Activated naive CD4-positive, alpha-beta T cell treated with anti-CD3 and anti-CD28 coated beads, Interleukin-2, amount 50 U/mL, for 72 hours (primary cell): ENCODE measurements at places on chromosomes 7 and 10.

GRCh38 chr10:51162002-51162401, 87.7 kb downstream of the PRKG1 start:
- no peak for DNase-seq

DNA sequence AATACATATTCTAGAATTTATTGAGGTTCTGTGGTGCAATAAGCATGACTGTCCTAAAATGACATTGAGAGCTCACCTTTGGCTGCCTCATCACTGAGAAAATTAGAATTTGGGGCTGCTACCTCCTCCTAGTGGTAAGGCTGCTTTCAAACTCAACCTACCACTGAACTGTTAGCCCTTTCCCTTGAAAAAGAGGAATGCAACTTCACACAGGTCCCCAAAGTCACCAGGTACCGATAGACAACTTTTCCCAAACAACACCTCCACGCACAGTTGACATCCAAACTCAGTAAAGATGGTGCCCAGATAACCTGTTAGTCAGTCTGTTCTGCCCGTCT, 75.9 kb upstream of the SCIN start:
- no peak for DNase-seq

- DNase-seq = no peak
Observed at GRCh38 chr7:17123020-17123419, 175.4 kb upstream of the AHR start.

- no peak for DNase-seq
Observed at GRCh38 chr7:66296001-66296521, 90.9 kb downstream of the TPST1 start.

DNA sequence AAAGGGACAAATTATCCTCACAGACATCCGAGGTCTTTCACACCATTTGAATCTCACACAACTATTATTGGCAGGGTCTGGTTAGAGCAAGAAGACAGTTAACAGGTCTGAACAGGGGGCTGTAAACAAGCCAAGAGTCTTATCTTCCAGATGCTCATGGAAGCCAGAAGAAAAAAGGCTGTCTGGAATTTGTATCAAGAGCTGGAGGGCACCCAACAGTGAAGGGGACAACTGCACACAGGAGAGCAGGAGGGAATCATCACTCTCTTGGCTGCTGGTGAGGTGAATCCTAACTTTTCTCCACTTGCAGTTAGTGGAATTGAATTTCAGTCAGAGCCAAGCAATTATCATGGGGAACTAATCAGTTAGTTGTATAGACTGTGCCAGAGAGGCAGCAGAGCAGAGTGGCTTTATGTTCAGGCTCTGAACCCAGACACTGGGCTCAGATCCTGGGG, 880.2 kb upstream of the AUTS2 start:
- DNase-seq = no peak

DNA sequence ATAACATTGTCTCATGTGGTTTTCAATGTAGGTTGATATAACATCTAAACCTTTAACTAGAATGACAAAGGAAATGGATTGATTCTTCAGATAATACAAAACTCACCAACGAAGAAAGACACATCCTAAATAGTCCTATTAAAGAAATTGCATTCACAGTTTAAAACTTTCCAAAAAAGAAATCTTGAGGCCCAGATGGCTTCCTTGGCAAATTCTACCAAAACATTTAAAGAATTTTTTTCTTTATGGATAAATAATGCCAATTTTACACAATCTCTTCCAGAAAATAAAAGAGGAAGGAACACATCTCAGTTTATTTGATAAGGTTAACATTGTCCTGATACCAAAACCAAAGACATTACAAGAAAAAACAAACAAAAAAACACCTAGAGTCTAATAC, 349.5 kb downstream of the CALN1 start:
- no peak for DNase-seq

- DNase-seq = no peak
Observed at GRCh38 chr10:121063744-121064143, 212.6 kb downstream of the WDR11 start.

- no peak for DNase-seq
Observed at GRCh38 chr7:80832006-80832405, 86.8 kb downstream of the SEMA3C start.

DNA sequence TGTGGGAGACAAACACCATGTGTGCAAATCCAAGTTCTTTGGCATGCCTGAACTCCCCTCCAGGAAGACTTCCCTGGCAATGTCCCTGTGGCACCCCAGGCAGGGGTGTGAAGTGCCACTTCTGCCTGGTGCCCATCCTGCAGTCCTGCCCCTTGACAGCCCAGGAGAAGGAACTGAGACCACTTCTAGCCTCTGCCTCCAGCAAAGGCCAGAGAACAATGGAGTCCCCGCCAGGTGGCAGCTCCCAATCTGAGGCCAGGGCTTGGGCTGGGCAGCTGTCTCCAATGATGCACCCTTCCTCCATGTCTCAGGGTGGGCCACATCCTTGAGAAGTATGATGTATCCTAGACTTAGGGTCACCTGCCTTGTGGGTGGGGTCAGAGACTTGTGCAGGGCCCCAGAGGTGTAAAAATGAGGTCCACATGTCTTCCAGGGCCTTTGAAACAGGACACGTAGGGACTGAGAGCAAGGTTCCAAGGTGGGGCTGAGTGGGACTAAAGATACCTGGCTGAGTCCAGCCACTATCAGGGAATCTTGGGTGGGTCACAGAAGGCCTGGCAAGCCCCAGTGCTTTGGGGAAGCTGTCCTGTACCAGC, 5.5 kb downstream of the FXYD4 start:
- DNase-seq = no peak

DNA sequence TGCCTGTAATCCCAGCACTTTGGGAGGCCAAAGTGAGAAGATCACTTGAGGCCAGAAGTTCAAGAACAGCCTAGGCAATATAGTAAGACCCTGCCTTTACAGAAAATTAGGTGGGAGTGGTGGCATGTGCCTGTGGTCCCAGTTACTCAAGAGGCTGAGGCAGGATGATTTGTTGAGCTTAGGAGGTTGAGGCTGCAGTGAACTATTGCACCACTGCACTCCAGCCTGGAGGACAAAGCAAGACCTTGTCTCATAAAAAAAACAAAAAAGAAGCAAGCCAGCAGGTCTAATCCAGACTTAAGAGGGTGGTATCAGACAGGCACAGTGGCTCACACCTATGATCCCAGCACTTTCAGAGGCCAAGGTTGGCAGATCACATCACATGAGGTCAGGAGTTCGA, 24.5 kb upstream of the KCTD7 start:
- no peak for DNase-seq

DNA sequence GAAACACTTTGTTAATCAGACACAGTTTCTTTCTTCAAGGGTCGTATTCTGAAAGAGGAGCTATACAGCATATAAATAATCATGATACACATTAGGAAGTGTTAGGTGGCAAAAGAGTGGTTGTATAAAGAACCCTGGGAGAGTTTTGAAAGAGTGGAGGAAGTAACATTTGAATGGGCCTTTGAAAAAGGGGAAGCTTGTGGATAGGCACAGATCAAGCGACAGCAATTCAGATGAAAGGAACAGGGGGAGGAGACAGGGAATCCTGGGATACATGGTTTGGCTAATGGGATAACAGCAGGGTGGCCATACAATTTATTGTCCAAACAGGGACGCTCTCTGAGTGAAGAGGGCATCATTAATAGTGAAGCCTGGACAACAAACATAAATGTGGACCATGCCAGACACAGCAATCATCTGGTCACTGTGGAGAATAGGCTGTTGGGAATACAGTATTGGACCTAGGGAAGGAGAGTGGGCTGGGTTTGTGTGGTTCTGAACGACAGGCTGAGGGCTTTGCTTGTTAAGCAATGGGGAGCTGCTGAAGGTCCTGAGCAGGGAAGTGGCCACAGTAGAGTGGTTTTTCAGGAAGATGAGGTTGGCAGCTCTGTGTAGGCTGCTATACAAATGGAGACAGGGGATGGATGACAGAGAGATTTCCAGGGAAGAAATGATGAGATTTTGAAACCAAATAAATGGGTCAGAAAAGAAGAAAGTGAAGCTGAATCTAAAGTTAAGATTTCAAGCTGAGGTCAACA, 75.9 kb downstream of the ICA1 start:
- no peak for DNase-seq

DNA sequence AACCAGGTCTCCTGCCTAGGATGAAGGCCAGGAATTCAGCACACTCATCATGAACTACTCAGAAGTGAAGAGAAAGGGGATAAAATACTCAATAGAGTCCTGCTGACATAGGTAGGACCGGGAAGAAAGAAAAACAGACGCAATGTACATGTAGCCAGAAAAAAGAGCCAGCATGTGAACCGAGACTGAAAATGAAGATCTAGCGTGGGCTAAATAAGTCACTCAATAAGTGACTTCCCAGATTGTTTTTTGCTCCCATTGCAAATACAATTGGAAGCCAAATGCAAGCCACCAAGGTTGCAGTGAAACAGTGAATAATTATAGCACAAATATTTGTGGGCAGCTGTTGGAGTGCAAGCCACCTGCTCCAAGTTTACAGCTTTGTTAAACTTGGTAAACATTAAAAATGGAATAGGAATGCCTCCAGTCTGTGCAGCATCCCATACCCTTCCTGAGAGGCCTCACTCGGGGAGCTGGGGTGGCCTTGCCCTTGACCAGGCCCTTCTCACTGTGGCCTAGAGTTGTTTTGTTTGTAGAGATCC, 34.7 kb upstream of the HPS1 start:
- no peak for DNase-seq

GRCh38 chr10:8431511-8431910, 377.0 kb downstream of the GATA3 start:
- DNase-seq = no peak

GRCh38 chr10:107790271-107790670, 625.8 kb upstream of the SORCS1 start:
- no peak for DNase-seq

DNA sequence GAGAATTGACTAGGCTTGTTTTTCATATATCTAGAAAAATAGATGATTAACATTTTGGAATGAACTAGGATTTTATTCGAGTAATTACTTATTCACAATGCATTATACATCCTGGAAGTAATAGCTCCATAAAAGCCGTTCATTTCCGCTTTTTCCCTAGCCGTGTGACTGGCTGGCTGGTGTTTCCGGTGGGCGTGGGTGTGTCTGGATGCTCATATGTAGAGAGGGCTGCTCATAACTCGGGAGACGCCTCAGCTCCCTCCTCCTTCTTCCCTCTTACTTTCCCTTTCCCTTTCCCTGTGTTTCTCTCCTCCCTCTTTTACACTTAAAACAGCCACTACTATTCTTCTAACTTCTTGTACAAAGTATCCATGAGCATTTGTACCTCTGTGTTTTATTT, 187.7 kb upstream of the VSTM2A start:
- no peak for DNase-seq

DNA sequence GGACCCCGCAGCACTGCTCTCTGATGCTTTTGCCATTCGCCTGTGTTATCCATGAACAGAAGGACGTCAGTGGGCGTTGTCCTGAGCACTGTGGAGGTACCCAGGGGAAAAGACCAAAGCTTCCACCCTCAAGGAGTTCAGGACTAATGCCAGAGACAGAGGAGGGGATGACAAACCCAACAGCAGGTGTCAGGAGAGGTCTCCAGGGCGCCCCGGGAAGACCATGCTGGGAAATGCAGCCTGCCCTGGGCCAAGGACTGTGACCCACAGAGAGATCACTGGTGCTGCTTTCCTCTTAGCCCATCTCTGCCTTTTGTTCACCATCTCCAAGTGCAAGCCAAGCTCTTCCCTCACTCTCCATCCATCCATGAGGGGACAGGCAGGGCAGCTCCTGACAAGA, 166.8 kb upstream of the PFKP start:
- DNase-seq = no peak

DNA sequence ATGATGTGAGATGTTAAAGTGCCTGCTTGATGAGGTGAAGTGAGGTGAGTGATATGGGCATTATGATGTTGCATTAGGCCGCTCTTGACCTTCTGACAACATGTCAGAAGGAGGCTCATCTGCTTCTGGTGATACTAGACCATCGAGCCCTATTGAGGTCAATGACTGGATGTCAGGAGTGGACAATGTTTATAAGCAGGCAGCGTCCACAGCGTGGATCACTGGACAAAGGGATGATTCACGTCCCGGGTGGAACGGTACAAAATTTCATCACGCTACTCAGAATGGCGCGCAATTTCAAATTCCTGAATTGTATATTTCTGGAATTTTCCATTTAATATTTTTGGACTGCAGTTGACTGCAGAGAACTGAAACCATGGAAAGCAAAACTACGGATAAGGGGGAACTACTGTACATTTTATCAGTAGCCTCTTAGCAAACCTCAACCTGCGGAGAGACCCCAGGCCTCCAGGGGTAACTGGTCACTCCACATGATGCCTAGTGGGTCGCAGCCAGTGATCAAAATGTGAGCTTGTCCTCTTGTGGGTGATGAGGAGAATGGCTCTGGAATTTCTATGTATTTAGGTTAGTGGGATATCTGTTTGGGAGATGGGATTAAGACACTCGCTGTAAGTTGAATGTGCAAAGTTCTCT, 5.7 kb upstream of the ZCCHC24 start:
- no peak for DNase-seq
